ENCODE measurements at places on chromosomes 1 and 21.

GRCh38 chr1:228544921-228545591, 57.9 kb downstream of the RNF187 start:
- DNase-seq: no peak

DNA sequence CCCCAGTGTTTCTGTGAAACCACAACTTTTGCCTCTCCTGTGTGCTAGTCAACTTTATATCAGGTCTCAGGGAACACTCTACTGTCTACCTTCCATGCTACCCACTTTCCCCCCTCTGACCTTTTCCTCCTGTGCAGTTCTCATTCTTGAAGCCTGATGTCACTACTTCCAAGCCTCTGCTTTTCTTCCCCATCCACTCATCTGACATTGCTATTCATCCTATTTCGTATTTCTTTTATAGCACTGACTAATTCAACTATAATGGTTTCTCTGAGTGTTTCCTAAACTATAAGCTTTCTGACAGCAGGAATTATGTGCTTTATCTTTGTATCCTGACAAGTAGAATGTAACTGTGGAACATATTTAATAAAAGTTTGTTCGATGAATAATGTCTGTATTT, 18.2 kb upstream of the DPH5 start:
- DNase-seq: no peak

GRCh38 chr1:41851589-41851988, 67.1 kb downstream of the HIVEP3 start:
- no peak for DNase-seq

- DNase-seq: no peak
Observed at GRCh38 chr1:173663159-173663558, 6.5 kb downstream of the ANKRD45 start.

- DNase-seq: no peak
Observed at GRCh38 chr1:203354246-203354645, 3.3 kb upstream of the FMOD start.

DNA sequence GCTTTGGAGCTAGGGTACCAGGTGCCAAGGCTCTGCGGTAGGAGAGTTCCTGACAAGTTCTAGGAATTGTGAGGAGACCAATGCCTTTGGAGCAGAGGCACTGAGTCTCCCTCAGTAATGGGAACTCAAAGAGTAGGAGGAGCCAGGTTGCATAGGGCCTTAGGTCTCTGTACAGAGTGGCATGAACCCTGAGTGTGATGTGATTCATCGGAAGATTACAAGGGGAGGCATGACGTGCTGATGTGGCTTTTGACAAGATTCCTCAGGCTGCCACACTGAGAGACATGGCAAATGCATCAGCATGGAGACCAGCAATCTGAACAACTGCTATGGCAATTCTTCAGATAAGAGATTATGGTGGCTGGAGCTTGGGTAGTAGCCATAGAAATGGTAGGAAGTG, 94.6 kb upstream of the SLC44A3 start:
- no peak for DNase-seq

GRCh38 chr1:109716121-109716520, 4.1 kb downstream of the GSTM5 start:
- no peak for DNase-seq

DNA sequence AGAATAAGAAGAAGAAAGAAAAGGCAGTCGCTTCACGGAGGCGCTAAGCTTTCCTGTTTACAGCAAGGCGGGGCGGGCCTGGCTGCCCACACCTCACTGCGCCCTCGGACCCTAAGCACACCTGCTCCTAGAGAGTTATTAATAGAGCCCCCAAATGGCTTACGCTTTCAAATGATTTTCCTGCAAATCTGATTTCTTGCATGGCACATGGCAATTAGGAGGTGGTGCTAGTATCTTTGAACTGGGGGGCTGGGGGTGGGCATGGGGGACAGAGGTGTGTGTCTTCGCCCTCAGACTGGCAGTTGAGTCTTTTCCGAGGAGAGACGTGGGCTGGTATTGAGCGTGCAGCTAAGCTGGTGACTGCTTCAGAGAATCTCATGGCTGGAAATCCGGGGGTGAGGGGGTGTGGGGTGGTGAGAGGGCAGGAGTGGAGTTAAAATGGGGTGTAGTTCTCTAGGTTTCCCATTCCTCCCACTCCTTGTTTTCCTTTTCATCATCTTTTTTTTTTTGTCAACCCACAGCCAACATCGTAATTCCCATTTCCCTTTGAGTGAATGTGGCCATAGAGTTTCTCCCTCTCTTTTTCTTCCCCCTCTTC, 1.3 kb downstream of the S1PR1 start:
- no peak for DNase-seq

DNA sequence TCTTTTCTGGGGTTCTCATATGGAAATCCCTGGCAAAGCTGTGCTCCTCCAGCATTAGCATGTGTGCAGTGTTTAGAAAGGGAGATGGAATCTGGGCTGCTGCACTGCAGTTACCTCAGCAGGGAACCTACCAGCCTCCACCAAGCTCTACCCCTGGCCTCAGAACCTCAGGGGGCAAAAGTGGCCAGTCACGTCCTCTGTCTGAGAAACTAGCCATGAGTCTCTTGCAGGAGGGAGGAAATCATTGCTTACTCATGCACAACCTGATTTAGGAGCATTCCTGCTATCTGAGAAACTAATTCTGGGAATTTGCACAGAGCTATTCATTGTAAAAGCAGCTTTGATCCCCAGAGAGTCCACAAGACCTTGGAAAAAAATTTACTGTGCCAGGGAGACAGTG, 80.6 kb upstream of the IPO9 start:
- no peak for DNase-seq

GRCh38 chr1:65478379-65479026, 58.0 kb downstream of the LEPR start:
- DNase-seq: no peak

GRCh38 chr1:93681101-93681988, at the start of gene BCAR3:
Gene BCAR3 (minus strand): TSS chr1:93681837. CDS start chr1:93674930, 6,907 bp downstream.
- no peak for DNase-seq

DNA sequence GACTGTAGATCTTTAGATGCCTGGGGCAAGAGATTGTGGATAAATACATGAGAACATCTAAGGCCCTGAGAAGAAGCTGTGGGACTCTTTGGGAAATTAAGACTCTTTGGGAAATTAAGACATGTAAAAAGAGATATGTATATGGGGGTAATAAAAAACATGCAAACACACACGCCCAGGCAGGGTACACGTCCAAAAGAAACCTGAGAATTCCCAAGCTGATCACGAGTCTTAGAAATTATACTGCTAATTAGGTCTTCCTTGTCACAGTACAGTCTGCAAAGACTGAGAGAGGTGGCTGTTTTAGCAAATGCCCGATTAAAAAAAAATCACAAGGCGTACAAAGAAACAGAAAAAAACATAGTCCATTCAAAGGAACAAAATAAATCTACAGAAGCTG, 39.3 kb upstream of the ERO1B start:
- DNase-seq: no peak

- no peak for DNase-seq
Observed at GRCh38 chr1:204669579-204669978, 16.0 kb downstream of the LRRN2 start.

DNA sequence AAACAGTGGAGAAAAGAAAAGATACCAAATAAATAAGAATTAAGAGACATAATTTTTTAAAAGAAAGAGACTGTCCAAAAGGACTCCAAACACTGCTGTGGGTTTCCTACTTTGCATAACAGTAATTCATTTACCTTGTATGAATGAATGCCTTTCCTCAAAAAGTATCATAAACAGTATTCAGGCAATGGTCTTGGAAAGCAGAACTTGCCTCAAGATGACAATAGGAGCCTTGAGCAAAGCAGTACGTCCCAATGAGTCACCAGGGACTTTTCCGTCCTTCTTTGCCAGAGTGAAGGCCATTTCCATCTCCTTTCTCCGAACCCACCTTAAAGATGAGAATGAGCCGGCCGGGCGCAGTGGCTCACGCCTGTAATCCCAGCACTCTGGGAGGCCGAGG, 186.4 kb downstream of the ZBTB18 start:
- DNase-seq: no peak

DNA sequence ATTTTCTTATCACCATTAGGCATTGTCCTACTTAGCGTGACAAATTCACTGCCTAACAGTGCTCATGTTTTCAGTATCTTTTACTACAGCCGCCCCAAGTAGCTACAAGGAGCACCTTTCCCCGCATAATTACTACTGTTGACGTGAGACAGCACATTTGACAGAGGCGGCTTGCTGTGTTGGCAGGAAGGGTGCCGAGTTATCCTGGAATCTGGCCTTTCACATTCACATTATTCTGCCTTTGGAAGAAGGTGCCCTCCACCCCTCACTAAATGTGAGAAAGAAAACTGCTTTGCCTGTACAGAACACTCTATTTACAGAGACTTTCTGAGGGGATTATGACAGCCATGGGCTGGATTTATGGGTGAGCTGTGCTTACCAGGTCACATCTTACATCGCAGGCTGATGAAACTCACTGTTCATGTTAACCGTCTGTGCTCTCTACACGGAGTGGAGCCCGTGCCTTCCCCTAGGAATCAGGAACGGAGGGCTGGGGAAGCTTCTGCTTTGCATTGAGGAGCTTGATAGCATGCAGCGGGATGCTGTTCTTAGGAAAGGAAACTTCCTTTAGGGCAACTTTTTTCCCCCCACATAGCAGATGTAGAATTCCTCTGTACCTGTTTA, 148.0 kb upstream of the ZRANB2 start:
- DNase-seq: no peak

GRCh38 chr1:230507236-230507635, 81.1 kb upstream of the PGBD5 start:
- no peak for DNase-seq

GRCh38 chr1:158362941-158363340, 9.2 kb downstream of the CD1E start:
- DNase-seq: no peak

DNA sequence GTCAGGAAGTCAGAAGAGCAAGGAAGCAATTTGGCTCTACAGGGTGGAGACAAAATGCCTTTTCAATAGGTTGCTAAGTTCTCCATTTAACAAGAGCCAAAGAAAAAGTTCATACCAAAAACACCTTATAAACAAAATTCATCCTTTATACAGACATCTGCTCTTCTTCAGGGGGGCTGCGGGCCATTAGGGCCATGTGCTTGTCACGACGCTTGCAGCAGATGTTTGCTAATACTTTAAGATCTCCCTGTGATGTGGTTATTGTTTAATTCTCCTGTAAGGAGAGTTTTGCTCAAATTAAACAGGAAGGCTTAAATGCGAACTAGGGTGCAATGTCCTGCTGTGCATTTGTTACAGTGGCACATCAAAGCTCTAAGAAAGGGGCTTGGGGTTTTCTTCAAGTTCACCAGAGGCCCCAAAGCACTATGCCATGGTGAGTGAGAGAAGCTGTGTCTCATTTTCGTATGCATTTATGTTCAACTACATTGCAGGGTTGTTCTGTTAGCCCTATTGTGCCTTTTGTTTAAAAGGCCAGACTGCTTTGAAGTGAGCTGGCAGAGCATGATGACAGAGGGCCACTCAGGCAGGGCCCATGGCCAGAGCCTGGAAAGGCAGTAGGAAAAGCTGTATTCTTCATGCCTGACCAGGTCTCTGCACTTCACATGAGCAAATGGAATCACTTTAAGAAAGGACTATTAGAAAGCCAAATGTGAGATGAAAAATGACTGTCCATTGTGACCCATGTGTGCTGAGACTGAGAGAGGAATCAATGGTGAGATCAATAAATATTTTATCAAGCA, 24.8 kb upstream of the NTPCR start:
- no peak for DNase-seq

DNA sequence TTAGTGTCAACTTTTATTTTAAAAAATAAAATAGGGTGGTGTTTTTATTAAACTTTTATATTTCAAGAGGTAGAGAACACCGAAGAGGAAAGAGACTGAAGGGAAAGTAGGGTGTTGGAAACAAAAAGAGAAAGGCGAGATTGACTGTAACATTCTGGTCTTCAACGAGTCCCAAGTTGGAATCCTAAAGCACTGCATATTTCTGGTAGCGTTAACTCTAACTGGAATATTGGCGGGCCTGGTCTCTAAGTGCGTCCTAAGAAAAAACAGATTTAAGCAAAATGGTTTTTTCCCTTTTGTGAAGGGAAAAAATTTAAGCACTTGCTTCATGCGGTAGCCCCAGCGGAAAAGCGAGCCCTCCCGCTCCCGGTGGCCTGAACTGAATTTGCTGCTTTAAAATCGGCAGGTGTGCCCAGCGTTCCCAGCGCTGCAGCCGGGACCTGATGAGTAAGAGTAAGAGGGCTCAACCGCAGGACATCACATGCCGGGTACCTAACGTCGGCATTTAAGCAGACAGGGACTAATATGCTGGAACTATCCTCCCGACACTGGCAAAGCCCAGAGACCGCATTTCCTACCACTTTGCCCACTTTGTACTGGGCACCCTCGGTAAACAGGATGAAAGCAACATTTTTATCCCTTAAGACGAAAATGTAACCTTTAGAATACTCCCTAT, 30.5 kb upstream of the NFIA start:
- no peak for DNase-seq
